ENCODE measurements at places on chromosomes 12 and 14.

- no peak for DNase-seq
Observed at GRCh38 chr12:68775121-68775630, 29.2 kb downstream of the SLC35E3 start.

- no peak for DNase-seq
Observed at GRCh38 chr14:65650826-65651225, 238.3 kb downstream of the FUT8 start.

GRCh38 chr12:121577443-121578180, 3.2 kb downstream of the KDM2B start:
- no peak for DNase-seq

GRCh38 chr14:99648027-99648784, 3.3 kb downstream of the HHIPL1 start:
- no peak for DNase-seq

- DNase-seq, result no peak
Observed at GRCh38 chr12:29113101-29113500, 36.0 kb upstream of the FAR2 start.

- DNase-seq, result no peak
Observed at GRCh38 chr12:48175613-48176416, 7.6 kb upstream of the CCDC184 start.

DNA sequence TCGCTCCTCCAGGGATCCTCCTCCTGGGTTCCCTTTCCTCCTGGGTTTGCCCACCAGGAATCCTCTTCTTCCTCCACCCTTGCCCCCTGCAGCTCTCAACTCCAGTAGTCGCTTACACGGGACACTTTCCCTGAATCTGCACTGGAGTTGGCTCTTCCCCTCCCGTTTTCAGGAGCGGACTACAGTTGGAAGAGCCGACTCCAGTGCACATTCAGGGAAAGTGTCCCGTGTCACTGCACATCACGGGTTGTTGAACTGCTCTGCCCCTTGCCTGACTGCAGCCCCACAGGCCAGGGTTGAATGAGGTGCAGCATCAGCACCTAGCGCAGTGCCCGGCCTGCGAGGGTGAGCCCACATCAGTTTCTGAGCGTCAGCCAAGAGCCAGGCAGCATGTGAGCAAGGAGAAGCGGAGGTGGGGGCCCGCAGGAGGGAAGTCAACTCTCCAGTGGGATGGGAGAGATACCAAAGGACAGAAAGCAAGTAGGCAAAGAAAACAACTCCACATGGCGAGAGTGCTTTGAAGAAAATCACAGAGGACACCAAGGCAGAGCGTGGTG, 13.1 kb downstream of the RAPGEF3 start:
- no peak for DNase-seq

GRCh38 chr12:103282124-103282523, 213.6 kb downstream of the C12orf42 start:
- no peak for DNase-seq

DNA sequence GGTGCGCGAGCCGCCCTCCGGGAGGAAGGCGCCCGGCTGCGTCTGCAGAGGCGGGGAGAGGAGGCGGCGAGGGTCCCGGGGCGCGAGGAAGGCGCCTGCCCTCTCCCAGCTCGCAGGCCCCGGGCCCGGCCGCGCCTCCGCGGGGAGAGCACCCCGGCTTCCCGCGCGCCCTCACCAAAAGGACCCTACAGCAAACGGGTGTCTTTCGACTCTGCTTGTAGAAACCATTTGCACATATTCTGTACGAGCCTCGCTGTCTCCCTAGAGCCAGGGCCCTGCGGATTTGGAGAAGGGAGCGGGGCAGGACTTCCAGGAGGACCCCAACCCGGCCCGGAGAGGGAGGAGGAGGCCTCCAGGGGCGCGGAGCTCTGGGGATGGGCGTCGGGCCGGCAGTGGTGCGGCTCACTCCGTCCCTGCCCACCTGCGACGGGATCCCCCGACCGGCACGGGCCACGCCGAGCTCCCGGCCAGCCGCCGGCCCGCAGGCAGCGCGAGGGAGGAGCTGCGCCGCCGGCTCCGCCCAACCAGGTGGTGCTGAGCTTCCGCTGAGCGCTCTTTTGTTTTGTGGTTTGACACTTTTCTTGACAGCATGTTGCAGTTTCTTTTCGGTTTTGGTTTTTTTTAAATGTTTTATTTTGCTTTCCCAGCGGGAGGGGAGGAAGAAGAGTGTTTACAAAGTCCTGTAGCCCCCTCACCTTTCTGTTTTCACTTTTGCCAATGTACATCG, 103.3 kb upstream of the FKBP4 start:
- peak; percentile 19 for DNase-seq

DNA sequence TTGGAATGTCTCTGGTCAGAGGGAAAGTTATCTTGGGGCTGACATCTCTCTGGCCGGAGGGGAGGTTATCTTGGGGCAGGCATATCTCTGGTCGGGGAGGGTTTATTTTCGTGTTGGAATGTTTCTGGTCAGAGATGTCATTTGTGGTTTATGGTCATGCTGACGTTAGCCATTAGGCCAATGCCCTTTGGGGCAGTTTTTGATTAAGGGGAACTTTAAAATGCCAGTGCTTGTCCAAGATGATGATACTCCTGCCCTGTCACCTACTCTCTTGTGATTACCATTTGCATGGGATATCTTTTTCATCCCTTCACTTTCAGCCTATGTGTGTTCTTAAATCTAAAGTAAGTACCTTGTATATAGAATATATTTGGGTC, 29.0 kb upstream of the A2M start:
- DNase-seq, result no peak

DNA sequence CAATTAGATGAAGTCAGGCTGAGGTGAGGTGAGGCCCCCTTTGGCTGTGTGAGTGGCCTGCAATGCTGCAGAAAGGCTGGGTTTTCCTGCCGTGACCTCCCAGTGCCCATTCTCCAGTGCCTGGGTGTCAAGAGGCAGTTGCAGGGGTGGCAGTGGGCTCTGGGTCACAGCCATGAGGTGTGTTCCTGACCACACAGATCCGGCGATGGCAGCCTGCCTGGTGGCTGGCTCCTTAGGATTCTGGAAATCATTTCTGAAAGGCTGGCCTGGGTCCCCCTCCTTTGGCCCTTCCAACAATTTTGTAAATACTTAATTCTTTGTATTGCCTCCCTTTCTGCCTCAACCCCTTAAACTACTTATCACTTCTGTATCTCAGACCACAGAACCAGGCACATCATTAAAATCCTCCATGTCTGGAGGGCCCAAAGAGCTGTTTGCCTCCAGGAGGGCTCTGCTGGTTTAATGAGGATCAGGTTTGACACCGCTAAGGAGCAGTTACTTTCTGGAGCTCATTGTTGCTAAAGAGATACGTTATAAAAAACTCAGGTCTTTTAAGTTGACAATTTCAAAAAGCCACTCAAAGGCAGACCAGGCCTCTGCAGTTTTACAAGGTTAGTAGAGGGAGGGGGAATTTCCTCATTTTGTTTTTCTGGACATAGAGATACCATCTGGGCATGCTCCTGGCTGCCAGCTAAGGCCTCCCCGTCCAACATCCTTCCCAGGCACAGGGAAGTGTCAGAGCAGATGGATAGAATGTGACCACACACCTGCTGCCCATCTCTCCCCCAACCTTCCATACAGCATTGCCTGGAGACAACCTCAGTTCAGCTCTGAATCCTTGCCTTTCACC, 204.4 kb downstream of the FOXN3 start:
- no peak for DNase-seq

DNA sequence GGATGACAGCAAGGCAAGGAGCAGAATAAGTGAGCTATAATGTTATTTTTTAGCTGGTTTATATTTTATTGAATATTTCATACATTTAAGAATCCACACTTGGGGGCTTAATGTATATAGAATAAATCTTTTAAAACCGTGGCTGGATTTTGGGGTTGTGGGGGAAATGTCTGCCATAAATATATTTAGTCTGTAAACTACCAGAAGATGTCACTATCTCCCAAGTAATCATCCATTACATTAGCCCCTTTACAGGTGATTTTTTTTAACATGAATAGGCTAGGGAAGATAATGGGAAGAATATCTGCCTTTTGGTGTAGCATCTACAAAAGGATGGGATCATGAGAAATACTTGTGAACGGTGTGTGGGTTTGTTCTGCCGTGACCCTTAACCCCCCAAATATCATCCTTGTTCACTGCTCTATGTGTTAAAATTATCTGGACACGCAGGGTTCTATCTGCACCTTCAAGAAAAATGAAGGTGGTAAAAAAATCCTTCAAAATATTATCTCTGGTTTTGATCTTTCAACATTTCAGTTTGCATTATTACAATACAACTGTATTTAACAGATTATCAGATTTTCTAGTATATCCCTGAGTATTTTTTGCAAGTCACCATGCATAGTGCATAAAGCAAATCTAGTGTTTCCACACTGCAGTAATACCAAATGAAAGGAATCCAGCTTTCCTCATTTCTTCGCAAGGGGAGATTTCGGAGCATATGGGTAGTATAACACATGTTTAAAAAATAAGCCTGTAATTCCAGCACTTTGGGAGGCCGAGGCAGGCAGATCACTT, 8.0 kb upstream of the SLC17A8 start:
- no peak for DNase-seq

DNA sequence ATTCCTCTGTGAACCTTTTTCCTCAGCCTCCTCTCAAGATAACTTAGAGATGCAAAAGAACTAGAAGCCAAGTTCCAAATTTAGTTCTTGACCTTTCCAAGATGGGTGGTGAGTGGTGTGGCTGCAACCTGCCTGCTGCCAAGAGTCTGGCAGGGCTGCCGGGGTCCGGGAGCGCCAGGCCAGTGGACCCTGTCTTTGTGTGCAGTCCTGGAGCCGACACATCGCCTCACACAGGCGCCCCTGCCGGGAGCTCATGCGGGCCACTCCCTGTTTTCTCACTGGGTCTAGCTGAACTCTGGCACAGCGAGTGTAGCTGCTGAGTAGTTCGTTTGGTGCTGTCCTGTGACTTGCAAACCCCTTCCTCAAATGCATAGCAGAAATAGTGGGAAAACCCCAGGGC, 84.9 kb downstream of the CACNA1C start:
- DNase-seq, result no peak

DNA sequence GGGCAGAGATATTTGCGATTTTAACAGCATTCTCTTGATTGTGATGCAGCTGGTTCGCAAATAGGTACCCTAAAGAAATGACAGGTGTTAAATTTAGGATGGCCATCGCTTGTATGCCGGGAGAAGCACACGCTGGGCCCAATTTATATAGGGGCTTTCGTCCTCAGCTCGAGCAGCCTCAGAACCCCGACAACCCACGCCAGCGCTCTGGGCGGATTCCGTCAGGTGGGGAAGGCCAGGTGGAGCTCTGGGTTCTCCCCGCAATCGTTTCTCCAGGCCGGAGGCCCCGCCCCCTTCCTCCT, 271 bp upstream of the PSEN1 start:
- no peak for DNase-seq

GRCh38 chr12:25743679-25744215, 190.7 kb upstream of the LMNTD1 start:
- DNase-seq, result no peak

- DNase-seq, result no peak
Observed at GRCh38 chr12:88854260-88854659, 274.0 kb upstream of the KITLG start.

GRCh38 chr12:84789184-84789583, 123.4 kb downstream of the SLC6A15 start:
- DNase-seq, result no peak

DNA sequence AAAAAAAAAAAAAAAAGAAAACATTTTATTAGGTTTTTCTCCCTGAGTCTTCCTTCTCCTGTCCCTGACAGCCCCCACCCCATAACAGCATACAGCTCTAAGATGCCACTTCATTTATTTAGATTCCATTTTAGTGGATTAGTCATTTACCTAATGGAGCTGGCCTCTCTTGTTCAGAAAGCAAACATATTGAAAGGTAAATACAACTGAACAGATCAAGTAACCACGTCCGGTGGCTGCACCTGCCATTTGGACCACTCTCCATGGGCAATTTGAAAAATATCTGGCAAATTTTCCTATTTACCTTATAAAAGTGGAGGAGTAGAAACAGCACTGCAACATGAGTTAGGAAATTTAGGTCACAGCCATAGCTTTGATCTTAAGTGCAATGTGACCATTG, 254.6 kb downstream of the C12orf42 start:
- DNase-seq, result no peak

- no peak for DNase-seq
Observed at GRCh38 chr12:131105736-131106348, 152.1 kb downstream of the ADGRD1 start.

DNA sequence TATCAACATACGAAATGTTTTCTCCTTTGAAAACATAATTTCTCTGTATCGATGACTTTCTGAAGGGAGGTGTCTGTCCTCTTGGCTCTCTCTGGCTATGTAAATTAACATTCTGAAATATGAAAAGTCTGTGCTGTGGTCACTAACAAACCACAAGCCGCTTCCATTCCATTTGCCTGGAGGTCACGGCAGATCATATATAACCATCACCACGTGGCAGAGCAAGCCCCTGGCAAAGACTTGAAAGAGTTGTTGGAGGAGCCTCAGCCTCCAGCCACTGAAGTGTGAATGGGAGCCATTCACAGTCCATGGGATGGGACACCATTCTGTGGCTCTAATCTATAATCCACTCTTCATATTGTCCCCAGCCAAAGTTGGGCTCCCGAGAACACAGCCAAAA, 39.6 kb downstream of the CDKL1 start:
- DNase-seq, result no peak

GRCh38 chr14:32375663-32376062, 46.6 kb downstream of the AKAP6 start:
- DNase-seq, result no peak

- DNase-seq, result no peak
Observed at GRCh38 chr12:15699886-15700285, 89.3 kb downstream of the EPS8 start.

DNA sequence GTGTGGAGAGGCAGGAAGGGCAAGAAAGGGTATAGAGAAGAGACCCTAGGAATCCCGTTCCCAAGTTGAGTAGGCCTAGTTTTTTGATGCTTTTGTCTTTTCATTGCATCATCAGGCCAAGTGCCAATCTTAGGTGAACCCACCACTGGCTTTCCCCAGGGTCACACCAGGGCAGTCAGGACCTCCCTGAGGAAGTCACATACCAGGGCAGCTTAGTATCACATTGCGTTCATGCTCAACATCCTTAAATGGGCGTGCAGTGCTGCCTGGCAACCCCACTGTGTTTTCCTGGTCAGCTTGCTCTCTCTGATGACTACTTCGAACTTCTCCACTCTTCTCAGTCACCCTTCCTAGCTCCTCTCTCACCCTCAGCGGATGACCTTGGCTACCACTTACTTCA, 9.0 kb downstream of the ASIC1 start:
- DNase-seq, result no peak

DNA sequence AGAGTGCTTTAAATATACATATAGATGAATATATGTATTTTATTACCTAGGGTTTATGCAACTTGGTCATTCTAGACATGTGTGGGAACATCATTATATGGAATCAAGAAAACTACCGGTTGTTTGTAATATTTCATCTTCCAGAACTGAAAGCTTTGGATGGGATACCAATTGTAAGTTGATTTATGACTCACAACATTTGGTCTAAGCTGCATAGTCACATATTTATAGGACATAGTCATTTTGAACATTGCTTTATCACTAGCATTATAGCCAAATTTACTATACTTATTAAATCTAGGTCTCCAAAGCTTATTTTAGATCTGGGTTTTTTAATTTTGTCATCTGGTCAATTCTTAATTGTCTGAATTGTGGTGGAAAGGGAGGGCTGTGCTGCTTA, 83.7 kb upstream of the PCNX4 start:
- no peak for DNase-seq

GRCh38 chr14:21902561-21903181, 229.1 kb upstream of the OR4E1 start:
- no peak for DNase-seq

All from effector CD8-positive, alpha-beta T cell (primary cell).